ENCODE measurements at places on chromosomes 16 and 17.

DNA sequence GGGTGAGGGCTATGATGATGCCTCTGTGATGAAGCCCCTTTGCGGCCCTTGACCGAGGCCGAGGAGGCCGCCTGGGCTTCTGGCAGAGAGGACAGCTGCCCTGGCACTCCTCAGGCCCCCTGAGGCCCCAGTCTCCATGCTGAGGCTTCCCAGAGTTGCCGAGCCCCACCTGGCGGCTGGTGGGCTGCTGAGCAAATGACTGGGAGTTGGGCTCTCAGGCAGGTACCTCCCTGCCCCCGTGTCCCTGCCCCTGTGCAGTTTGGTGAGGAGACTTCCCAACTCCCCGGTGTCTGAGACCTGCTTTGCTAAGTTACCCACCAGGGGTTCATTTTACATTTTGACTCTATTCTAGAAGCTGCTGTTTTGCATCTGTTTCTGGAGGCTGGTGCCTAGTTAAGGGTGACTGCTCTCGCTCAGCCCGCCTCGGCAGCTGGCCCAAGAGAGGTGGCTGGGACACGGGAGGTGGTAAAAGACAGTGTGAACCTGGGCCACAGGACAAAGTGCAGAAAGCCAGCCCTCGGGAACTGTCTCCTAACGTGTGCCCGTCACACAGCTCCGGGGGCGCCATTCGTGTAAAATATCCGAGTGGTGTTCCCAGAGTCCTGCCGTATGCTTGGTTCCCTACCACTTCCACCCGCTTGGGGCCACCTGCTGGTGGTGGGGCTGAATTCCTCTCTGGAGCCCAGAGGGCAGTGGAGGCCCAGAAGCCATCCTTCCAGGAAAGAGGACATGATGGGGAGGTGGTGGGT lies 134.5 kb downstream of the RAB11FIP4 start:
- no peak for DNase-seq

DNA sequence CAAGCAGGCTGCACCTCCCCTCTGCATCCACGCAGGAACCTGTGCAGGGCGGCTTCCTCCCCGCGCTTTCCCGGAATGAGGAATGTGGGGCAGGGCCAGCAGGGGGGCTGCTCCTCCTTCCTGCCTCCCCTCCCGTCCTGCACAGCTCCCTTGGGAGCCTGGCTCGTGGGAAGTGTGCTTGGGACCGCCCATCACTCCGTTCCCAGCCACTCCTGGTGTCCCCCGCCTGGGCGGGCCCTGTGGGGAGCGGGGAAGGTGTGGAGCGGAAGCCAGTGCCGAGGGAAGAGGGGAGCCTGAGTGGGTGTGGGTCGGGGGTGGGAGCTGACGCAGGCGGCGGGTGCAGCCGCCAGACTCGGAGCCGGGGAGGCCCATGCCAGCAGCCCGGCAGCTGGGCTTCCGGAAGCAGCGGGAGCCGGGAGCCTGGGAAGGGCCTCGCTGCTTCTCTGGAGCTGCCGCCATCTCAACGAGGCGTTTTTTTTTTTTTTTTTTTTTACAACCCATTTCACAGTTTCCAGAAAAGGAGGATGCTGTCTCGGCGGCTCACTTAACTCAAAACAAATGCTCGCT lies 24.1 kb downstream of the BAHCC1 start:
- DNase-seq: peak; percentile 97

DNA sequence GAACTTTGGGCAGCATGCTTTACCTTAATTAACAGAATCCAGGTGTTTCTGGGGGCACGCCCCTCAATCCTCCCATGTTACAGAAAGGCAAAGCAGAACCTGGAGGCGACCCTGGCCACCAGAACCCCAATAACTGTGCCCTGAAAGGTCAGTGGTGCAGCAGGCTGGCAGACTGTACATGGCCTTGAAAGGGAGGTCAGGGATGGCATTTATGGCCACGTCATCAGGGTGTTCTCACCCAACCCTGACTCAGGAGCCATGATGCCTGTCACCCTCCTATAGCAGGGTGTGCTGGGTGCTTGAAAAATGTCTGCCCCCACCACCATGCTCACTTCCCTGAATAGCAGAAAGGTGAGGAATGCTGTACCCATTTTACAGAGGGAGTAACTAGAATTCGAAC lies 177.7 kb downstream of the TMEM132E start:
- no peak for DNase-seq

DNA sequence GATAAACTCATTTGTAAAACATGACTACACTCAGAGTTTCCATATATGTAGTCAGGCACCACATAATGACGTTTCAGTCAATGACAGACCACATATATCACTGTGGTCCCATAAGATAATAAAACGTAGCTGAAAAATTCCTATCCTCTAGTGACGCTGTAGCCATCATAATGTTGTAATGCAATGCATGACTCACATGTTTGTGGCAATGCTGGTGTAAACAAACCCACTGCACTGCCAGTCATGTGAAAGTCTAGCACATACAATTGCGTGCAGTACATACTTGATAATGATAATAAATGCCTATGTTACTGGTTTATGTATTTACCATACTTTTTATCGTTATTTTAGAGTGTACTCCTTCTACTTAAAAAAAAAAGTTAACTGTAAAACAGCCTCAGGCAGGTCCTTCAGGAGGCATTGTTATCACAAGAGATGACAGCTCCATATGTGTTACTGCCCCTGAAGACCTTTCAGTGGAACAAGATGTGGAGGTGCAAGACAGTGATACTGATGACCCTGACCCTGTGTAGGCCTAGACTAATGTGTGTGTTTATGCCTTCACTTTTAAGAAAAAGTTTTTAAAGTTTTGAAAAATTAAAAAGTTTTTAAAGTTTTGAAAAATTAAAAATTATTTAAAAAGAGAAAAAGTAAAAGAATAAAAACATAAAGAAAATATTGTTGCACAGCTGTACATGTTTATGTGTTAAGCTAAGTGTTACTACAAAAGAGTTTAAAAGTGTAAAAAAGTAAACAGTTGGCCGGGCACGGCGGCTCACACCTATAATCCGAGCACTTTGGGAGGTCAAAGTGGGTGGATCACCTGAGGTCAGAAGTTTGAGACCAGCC lies 9.0 kb downstream of the STAT5B start:
- DNase-seq: peak; percentile 95

DNA sequence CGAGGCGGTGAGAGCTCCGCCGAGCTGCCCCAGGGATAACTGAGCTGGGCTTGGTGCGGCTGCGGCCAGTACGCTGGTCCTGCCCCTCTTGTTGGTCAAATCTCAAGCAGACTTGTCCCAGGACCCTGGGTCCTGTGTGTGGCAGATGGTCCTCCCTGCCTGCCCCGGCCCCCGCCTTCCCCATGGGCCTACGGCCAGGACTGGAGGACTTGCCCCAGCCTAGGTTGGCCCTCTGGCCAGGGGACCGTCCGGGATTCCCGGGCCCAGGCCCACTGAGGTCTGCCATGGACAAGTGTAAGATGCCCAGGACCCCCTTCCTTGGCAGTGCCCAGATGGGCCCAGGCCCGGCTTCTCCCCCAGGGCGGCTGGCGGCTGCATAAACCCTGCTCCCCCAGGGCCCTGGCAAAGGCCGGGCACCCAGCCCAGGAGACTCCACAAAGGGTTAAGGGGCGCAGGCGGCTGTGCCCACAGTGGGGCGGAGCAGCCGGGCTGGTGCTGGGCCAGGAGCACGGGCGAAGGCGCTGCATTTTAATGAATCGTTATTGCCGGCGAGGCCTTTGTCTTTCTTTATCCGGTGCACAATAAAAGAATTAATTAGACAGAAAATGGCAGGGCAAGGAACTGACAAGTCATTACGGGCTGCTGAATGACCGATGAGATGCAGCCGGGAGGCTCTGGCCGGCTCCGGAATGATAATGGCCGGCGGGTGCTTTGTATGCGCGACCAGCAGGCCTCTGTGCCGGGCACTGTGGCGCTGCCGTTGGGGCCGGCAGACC lies 9.1 kb downstream of the SOX8 start:
- DNase-seq: no peak

GRCh38 chr17:16941072-16942036 lies 30.6 kb downstream of the TNFRSF13B start:
- DNase-seq: peak; percentile 7

GRCh38 chr16:84042879-84043485 lies 387 bp upstream of the SLC38A8 start:
- DNase-seq: no peak

DNA sequence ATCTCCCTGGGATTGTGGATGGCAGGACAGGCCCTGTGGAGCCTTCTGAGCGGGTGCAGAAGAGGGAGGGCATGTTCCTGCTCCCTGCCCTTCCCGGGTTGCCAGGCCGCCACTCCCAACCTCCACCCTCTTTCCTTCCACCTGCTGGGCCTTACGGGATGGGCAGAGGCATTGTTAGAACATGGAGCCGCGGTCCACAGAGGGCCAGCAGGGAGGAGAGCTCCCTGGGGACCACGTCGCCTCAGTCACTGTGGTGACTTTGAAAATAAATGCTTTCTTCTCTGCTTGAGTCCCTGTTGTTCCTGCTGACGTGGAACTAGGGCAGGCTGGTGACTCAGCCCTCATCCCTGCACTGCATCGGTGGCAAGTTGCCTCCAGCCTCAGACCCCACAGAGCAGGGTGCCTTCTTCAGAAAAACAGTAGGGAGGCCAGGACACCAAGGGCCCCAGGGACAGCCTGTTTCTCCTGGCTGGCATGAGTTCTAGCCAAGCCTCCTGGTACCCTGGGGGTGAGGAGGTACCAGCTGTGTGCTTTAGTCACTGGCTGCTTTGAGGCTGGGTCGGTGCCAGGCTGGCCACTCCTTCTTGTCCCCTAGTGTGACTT lies 224.9 kb downstream of the SEC14L1 start:
- peak; percentile 91 for DNase-seq

GRCh38 chr16:27267037-27267677 lies 1.4 kb downstream of the NSMCE1 start:
- DNase-seq: no peak

DNA sequence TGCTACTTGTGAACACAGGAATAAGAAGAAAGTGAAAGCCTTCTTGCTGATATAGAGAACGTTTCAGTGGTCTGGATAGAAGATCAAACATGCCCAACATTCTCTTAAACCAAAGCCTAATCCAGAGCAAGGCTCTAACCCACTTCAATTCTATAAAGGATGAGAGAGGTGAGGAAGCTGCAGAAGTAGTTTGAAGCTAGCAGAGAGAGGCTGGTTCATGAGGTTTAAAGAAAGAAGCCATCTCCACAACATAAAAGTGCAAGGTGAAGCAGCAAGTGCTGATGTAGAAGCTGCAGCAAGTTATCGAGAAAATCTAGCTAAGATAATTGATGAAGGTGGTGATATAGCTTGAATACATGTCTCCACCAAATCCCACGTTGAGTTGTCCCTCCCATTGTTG lies 383.3 kb upstream of the ASIC2 start:
- no peak for DNase-seq

All from fibroblast of mammary gland (primary cell).